Occipital lobe (tissue), 3 donors: ENCODE measurements at places on chromosomes 4 and X.

DNA sequence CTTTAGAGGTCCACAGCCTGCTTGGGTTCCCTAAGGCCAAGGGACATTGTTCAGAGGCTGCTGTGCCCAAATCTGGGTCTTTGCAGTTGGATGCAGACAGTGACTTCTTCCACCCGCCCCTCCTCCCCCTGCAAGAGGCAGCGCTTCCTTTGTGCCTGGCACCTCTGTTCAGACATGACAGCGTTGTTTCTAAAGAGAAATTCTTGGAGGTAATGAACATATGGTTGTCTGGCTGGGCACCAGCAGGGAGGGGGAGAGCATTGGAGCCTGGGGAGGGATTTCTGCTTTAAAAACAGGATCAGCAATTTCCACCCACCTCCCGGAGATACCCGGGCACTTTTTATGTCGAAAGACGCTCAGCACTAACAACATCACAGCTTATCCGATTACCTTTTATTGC lies 51.5 kb downstream of the PSAPL1 start:
- DNase-seq: no peak

- no peak for DNase-seq
Observed at GRCh38 chrX:38313190-38313589, 14.1 kb downstream of the RPGR start.

DNA sequence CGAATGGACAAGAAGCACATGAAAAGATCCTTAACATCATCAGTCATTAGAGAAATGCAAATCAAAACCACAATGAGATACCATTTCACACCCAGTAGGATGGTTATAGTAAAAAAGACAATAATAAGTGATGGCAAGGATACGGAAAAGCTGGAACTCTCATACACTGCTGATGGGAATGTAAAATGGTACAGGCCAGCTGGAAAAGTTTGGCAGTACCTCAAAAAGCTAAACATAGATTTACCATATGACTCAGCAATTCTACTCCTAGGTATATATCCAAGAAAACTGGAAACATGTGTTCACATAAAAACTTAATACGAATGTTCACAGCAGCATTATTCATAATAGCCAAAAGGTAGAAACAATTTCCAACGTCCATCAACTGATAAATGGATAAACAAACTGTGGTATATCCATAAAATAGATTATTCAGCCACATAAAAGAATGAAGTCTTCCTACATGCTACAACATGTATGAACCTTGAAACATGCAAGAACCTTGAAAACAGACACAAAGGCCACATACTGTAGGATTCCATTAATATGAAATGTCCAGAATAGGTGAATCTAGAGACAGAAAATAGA lies 11.9 kb downstream of the RPS6KA3 start:
- no peak for DNase-seq

- DNase-seq: no peak
Observed at GRCh38 chrX:78476701-78477100, 149.3 kb upstream of the CYSLTR1 start.

DNA sequence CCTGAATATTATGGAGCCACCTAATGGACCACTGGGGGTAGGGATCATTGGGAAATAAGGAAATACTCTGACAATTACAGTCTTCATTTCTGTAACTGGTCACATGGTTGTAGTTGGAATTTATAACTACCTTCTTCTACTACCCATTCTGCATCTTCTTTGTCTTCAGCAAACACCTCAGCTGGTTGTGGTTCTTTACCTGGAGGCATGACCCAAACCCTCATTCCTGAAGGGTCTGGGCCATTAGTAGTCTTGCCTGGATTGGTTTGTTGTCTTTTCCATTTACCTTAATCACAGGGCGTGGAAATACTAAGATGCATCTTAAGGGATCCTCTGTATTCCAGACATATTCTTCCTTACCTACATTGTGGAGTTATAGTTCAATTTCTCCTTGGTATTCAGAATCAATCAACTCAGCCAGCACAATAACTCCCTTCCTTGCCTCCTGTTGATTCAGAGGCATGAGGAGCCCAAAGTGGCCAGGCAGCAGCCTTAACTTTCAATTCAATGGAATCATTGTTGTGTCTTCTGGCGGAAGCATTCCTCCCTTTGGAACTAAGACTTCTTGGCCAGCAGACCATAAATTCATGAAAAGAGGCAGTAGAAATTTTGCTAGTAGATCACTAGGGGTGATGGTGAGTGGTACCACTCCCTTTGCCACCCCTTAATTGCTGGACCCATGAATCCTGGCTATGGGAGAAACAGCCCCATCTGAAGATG lies 75.7 kb upstream of the RAP2C start:
- DNase-seq: no peak

GRCh38 chrX:46624090-46624786 lies 50.7 kb downstream of the CHST7 start:
- no peak for DNase-seq

DNA sequence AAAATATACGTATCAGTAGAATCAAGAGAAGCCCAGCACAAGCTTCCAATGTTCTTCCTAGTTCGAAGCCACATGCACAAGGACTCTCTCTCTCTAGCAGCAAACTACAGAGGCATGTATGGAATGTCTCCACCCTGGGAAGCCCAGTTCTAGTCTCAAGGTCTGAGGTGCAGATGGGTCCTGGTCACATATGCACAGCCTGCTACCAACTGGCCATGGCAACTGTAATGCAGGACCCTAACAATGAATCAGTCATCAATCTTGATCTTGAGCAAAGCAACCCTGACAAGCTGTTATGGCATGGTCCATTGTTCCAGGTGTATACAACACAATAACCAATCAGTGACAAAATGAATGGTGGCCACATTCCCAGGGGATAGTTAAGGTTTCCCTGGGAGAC lies 55.8 kb downstream of the MBNL3 start:
- DNase-seq: no peak

DNA sequence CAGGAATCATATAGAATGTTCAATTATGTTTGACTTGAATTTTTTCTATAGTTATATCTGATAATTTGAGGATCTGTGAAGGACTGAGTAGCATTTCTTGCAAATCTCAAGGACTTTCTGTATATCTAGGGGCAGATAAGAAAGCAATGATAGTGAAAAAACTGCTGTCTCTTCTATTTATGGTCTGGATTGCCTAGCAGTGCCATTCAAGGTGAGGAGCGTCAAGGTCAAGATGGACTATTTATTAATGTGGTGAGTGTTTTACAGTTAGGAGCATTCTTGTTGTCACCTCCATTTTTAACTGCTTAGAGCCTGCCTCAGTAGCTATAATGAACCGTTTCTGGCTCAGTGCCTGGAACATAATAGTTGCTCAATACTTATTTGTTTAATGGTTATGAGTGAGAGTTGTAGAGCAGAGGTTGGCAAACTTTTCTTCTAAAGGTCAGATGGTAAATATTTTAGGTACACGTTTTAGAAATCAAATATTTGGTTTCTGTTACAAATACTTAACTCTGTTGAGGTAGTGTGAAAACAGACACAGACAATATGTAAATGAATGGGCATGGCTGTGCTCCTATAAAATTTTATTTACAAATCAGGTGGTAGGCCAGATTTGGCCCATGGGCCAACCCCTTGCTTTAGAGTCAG lies 523.2 kb upstream of the IGFBP7 start:
- no peak for DNase-seq

GRCh38 chr4:80922941-80923340 lies 107.6 kb upstream of the BMP3 start:
- no peak for DNase-seq

GRCh38 chr4:1721666-1722550 lies 587 bp downstream of the TACC3 start:
- no peak for DNase-seq

GRCh38 chr4:14850455-14851097 lies 151.7 kb upstream of the CPEB2 start:
- DNase-seq: no peak

GRCh38 chr4:41471126-41472071 lies 66.6 kb upstream of the LIMCH1 start:
- no peak for DNase-seq

DNA sequence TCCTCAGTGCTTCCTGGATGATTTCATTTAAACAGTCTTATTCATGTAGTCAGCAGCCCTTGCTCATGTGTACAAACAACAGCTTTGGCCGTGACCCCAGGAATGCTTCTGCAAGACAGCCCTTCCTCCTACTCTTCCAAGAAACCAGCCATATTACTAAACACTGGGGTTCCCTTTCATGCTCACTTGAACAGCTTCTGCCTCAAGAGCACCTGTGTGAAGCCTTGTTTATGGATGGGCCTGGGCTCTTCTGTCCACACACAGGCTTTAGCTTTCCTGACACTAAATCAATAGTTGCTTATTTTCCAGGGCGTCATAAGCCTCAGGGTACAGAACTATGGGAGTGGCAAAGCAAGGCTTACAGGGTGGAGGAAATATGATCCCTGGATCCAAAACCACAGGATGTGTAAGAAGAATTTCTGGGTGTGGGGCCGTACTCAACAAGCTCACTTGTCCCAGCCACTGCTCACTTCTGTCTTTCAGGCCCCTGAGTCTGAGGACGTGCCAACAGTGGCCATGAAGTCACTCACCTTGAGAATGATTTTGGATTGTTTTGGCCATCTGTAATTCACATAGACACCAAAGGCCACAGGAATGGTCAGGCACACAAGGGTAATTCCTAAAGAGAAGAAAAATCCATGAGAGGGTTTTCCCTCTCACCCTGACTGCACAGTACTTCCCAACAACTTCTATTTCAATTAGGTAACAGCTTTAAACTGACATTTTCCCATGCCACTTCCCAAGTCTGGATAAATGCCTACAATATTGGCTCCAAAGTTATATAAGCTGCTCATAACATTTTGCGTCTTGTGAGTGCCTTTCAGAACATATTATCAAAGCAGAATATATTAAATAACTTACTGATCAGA lies 17.7 kb downstream of the SLC10A6 start:
- DNase-seq: no peak

GRCh38 chrX:84188320-84188834 lies 378 bp upstream of the RPS6KA6 start:
- peak; percentile 25 for DNase-seq

DNA sequence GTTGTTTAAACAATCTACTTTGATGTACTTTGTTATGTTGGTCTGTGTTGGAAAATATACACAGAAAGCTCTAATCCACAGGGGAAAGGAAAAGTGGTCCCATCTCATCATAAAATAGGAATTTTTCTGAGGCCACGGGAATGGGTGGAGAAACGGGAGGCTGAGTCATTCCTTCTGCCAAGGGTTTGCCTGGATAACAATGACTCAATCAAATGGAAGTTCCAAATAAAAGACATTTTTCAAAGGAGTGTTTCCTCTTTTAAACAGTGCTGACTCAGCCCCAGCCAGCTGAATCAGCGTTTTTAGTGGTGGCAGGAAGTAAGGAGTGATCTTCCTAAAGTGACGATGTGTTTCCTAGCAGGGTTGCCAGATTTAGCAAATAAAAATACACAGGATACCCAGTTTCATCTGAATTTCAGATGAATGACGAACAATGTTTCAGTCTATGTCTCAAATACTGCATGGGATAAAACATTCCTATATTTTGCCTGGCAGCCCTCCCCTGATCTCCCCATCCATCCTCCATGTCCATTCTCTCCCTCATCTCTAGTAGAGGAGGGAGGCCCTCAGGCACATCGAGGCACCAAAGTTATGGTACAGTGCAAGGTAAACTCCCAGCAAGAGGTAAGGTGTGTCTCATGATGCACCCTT lies 345.4 kb upstream of the GATB start:
- peak; percentile 35 for DNase-seq

DNA sequence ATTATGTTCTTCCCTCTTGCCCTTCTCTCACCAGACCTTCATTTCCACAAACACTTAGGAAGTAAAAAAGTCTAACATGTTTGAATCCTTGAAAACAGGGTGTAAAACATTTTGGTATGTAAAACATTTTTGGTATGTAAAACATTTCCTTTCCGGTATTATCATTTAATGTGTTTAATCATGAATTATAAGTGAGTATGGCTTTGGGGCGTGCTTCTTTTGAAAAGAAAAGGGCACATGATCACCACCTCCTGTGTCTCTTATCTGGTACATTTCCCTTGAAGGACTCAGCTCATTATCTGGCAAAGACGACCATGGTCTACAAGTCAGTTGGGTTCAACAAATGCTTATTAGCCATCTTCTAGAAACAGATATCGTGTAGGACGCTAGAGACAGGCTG lies 283.6 kb downstream of the FRMPD4 start:
- no peak for DNase-seq

GRCh38 chrX:3271834-3272186 lies 74.6 kb downstream of the MXRA5 start:
- DNase-seq: no peak

DNA sequence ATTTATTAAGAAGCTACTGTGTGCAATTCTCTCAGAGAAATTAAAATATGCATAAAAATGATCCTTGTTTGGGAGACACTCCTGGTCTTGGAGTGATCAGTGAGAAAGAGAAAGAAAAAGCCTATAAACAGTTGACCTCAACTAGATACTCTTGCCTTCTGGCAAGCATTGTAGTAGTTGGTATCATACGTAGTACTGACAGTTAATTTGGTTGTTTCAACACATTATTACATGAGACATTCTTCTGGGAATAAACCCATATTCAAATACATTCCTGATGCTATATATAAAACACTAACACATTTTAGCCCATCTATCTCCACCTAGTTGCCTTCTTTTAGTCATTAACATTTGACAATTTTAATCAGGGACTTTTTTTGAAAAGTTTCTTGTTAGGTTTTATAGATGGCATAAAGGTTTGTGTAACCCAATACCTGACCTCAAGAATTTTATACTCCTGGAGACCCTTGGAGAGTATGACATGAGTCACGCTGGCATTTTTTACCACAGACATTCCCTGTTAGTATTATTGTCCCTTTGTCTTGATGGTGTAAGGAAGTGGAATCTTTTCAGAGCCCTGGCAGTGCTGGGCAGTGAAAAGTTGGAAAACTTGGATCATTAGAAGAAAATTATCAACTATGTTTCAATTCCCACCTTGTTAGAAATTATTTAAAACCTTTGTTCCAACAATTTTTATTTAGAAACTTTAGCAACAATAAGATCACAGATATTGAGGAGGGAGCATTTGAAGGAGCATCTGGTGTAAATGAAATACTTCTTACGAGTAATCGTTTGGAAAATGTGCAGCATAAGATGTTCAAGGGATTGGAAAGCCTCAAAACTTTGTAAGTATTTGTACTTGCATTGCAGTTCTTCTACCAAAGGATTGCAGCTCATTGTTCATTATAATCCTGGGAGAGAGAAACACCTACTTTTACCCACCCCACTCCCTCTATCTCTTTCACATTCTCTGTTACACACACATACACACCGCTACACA lies 167.1 kb upstream of the PACRGL start:
- DNase-seq: no peak
